Nephron progenitor cell (in vitro differentiated cells): ENCODE measurements at places on chromosomes 13 and 19.

DNA sequence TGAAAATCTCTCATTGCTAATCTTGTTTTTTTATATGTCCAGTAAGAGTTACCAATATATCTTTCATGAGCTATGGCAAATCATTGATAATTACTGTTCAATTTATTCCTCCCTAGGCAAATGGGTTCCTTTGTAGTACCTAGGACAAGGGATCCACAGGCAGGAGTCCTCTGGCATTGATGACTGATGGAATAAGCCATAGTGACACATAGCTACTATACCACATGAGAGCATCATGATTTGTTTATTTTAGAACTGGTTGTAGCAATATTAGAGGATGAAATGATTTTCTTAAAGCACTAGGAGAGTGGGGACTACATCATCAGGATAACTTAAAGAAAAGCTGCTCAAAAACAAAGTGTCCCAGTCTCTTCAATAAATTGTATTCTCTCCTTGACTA lies 21.7 kb upstream of the MAB21L1 start:
- no peak overlapping the region for H3K27ac ChIP-seq
- no peaks in the 10 kb centered on the region for H3K36me3 ChIP-seq
- H3K27me3 ChIP-seq = peaks cover 3% of the 10 kb centered on the region

- H3K36me3 ChIP-seq = no peaks in the 10 kb centered on the region
- peaks cover 85% of the 10 kb centered on the region for H3K27me3 ChIP-seq
- H3K4me1 ChIP-seq = peaks cover 8% of the 10 kb centered on the region
- no peak overlapping the region for H3K4me3 ChIP-seq
- no peak overlapping the region for H3K27ac ChIP-seq
Measured at GRCh38 chr19:50922317-50922853, 11.2 kb upstream of the KLK4 start.

- no peak for DNase-seq
- H3K4me1 ChIP-seq = peaks cover 9% of the 10 kb centered on the region
- H3K27me3 ChIP-seq = peaks cover 3% of the 10 kb centered on the region
- no peak overlapping the region for H3K4me3 ChIP-seq
Measured at GRCh38 chr13:26895081-26895807, 134.7 kb upstream of the GPR12 start.

- peak overlapping the region; percentile 52 for H3K27ac ChIP-seq
- no peak overlapping the region for H3K4me3 ChIP-seq
- H3K36me3 ChIP-seq = peaks cover 1% of the 10 kb centered on the region
- H3K27me3 ChIP-seq = peaks cover 11% of the 10 kb centered on the region
Measured at GRCh38 chr19:10646456-10647159, 7.5 kb upstream of the ILF3 start.

- no peak overlapping the region for H3K27ac ChIP-seq
- no peak overlapping the region for H3K4me3 ChIP-seq
- no peaks in the 10 kb centered on the region for H3K36me3 ChIP-seq
- DNase-seq = no peak
Measured at GRCh38 chr13:91381371-91381770, 17.1 kb upstream of the GPC5 start.

GRCh38 chr19:36089847-36090246 lies 21.1 kb upstream of the OVOL3 start:
- peaks cover 24% of the 10 kb centered on the region for H3K36me3 ChIP-seq
- DNase-seq = no peak
- no peaks in the 10 kb centered on the region for H3K4me1 ChIP-seq
- no peaks in the 10 kb centered on the region for H3K27me3 ChIP-seq

DNA sequence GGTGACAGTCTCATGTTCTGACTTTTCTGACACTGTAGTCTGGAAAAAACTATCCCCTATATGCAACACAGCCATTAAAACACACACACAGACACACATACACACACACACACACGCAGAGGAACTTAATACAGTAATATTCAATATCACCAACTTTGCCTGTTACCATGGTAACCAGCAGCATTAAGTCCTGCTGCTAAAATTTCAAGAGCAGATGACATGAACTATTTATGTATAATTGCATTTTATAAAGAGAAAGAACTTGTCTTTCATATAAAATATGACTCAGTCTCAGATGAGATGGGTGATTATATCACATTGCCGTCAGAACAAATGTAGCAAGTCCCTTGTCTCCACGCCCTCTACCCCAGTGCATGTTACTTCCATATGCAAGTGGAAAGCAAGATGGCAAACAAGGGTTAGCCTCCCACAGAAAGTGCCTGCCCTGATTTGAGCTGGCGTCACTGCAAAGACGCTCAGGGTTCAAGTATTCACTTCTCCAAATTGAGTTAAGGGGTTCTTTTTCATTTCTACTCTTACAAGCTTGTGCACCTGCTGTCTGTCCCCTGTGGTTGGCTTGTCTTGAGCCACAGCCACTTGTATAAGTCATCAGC lies 576.8 kb downstream of the UQCRFS1 start:
- no peak overlapping the region for H3K27ac ChIP-seq
- peaks cover 10% of the 10 kb centered on the region for H3K36me3 ChIP-seq
- no peak overlapping the region for H3K4me3 ChIP-seq
- peaks cover 26% of the 10 kb centered on the region for H3K4me1 ChIP-seq
- no peak for DNase-seq
